Fibroblast of upper back skin (primary cell): ENCODE measurements at places on chromosomes 12 and 14.

GRCh38 chr12:124524231-124524925 is 43.0 kb downstream of the NCOR2 start:
- DNase-seq: peak; percentile 86

DNA sequence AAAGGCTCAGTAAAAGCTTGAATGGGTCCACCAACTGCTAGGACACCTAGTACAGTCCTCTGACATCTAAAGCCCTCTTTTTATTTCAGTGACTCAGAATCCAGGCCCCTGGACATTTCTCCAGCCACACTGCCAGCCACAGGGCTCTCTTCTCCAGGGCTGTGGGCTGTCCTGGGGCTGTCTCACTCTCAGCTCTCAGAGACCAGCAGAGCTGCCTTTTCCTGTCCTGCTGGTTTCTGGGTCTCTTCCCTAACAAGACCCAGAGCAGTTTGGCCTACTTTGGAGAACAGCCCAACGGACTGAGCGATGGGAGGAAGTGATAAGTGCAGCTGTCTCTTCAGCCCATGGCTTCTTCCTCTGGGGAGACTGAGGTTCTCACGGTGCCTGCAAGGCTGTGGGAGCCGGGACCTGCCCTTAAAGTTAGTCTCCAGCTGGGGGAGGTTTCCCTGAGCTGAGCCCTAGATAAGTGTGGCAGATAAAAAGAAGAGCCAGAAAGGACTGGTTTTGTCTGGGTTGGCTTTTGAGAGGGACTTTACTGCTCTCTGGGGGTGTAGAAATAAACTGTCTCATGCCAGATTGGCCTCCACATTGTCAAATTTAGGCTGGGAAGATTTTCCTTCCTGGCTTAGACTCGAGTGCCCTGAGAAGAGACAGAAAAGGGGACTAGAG is 979.8 kb downstream of the VRK1 start:
- DNase-seq: no peak

GRCh38 chr14:53871011-53871410 is 85.6 kb downstream of the BMP4 start:
- DNase-seq: no peak

DNA sequence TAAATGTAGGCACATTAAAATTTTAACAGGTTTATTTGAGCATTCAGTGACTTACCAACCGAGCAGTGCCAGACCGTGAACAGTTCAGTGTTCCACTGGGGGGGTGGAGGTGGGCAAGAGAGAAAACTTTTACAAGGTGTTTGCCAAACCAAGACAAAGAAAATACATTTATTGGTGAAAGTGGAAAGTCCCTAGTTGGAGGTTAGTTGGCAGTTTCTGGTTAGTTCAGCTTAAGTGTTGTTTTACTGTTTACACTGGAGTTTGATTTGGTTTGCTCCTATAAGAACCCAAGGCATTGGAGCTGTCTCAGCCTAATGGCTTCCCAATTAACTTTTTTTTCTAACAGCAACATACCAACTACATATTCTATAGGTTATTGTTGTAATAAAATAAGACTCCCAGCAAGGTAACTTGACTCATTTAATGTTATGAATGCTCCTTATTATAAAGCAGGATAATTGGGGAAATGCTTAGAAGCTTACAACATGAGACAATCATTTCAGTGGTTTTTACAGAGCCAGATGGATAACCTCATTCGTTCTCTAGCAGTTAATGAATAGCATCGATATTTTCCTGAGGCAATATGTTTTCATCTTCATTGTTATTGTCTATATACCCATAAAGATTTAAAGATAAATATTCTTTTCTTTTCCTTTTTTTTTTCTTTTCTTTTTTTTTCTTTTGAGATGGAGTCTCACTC is 115.8 kb downstream of the ETNK1 start:
- no peak for DNase-seq
